ENCODE measurements at places on chromosomes 12 and 14.

DNA sequence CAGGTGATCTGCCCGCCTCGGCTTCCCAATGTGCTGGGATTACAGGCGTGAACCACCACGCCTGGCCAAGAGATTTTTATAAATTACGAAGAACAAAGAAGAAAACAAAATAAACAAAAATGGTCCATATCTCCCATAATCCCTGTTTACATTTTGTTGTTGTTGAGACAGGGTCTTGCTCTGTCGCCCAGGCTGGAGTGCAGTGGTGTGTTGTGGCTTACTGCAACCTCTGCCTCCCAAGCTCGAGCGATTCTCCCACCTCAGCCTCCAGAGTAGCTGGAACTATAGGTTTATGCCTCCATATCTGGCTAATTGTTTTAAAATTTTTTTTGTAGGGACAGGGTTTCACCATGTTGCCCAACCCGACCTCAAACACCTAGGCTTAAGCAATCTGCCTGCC is 156.1 kb downstream of the ZNF664 start:
- DNase-seq = no peak

- no peak for DNase-seq
Measured at GRCh38 chr14:39434401-39434800, 2.2 kb upstream of the FBXO33 start.

GRCh38 chr12:19394385-19394784 is 44.9 kb upstream of the AEBP2 start:
- no peak for DNase-seq

GRCh38 chr14:87508333-87508732 is 484.6 kb downstream of the GALC start:
- no peak for DNase-seq

GRCh38 chr14:91996948-91997371 is 42.9 kb downstream of the TRIP11 start:
- peak; percentile 84 for DNase-seq

GRCh38 chr12:121212875-121213274 is 2.9 kb downstream of the P2RX4 start:
- DNase-seq = no peak

- no peak for DNase-seq
Measured at GRCh38 chr14:98591161-98591560, 680.8 kb downstream of the BCL11B start.

DNA sequence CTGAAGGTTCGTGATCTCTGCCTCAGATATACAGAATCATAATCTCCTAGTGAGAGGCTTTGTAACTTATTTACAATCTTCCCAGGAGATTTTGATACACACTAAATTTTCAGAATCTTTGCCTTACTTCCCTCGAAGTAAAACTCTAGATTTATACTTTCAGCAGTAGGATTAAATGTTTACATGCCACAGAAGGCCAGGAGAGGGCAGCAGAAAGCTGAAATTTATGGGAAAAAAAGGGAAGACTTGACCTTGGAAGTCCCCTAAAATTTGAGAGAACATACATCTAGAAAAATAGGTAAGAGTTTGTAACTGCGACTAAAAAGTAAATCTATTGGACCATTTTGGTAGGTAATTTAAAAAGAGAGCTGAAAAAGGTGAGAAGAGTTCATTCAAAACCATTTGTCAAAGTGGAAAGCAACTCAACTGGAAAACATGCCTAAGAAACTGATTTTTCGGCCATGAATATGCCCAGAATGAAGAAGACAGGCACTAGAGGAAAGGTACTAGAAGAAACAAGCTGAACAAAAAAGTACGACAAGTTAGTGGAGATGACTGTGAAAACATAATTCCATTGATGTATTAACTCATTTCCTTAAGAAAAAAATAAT is 242.0 kb upstream of the MDGA2 start:
- DNase-seq = peak; percentile 17

DNA sequence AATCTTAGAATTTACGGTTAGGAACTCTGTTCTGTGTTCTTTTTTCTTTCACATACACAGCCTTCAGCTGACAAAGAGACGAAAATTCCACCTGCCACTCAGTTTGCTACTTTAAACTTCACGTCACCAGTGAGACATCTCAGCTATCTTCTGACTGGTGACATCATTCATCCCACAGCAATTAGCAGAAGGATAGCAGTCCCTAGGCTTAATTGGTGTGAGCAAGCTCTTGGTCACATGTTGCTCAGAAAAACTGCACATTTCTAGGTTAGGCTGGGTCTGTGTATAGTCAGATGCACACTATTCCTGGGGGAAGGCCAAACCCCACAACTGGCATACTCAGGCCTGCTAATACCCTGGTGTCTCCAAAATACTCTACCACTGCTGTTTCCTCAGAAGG is 23.9 kb downstream of the SLC7A7 start:
- peak; percentile 60 for DNase-seq
